ENCODE measurements at places on chromosomes 4 and X.

GRCh38 chr4:7802093-7802726 lies 137.5 kb downstream of the AFAP1 start:
- DNase-seq, result peak; percentile 49

DNA sequence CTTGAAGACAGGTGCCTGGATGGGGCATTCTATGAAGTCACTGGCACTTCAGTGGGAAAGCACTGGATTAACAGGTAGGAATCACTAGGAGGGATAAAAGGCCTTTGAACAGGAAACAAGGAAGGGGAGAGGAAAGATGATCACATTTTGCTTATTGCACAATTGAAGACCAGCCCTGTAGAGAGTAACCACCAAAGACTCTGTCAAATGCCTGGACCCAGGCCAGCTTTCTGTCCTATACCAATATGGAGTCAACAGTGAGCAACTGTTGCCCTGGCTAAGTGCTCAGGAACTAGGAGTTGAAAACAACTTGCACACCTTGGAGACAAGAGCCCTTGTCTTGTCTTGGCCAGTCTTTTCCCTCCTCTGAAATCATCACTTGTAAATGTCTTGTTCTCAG lies 14.1 kb upstream of the RTL3 start:
- DNase-seq, result no peak

DNA sequence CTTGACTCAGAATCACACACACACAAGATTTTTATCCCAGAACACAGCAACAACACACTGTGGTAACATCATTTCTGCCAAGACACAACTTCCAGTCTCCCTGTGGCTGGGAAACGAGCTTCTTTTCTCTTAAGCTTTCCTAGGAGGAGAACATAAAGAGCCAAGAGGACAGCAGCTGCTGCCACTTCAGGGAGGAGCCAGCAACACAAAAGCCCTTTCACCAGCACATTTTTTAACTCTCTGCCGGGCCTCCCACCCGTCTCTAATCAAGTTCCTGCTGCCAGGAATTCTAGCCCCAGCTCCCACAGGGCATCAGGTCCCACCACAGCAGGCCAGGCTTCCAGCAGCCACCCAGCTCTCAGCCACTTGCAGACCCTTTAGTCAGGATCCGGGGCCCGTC lies 22.4 kb downstream of the FAT1 start:
- DNase-seq, result no peak

- DNase-seq, result no peak
Measured at GRCh38 chr4:3342182-3342854, 49.5 kb downstream of the RGS12 start.

DNA sequence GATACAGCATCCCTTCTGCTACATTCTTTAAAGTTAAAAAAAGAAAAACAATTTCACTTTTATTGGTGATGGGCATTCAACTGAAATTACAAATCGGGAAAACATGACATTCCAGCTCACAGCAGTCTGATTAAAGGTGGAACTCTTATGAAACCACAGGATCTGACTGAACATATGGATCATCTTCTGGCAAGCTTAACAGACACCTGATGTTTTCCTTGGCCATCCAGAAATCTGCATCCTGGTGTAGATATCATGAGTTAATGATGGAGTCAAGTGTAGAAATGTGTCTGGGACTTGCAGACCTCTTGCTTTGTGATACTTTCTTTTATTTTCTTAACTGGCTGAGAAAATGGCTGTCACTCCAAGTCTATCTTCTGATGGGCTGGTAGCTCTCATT lies 167.9 kb downstream of the CBR4 start:
- no peak for DNase-seq

GRCh38 chrX:116142976-116143375 lies 27.6 kb upstream of the AGTR2 start:
- no peak for DNase-seq

DNA sequence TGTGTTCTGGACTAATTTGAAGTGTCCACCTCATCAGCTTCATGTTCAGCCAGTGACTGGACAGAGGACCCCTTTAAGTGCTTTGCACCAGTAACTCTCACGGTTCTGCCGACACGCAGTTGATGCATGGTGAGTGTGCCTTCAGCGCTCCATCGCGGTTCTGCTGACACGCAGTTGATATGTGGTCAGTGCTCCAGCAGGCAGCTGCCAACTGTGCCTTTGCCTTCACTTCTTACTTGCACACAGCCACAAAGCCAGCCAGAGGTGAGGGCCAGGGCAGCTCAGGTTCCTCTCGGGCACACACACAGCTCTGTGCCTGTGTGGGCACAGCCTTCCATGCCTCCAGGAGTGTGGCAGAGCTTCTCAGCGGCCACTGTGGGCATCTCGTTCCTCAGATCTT lies 12.4 kb downstream of the NKX1-1 start:
- DNase-seq, result no peak

Data from NCI-H2227 treated with DMSO at 0.1 percent for 48 hours (cell line).